ENCODE measurements at places on chromosomes 7 and 10.
A peak's percentile ranks its signal among the peaks of the same experiment; 100 is the strongest.

- no peak for DNase-seq
These were observed 147.8 kb upstream of the KLF6 start for GRCh38 chr10:3932597-3933375.

- no peak for DNase-seq
These were observed 11.4 kb upstream of the LRRC61 start for GRCh38 chr7:150311711-150312110.

GRCh38 chr10:339038-339391 is 203.8 kb downstream of the ZMYND11 start:
- no peak for DNase-seq

DNA sequence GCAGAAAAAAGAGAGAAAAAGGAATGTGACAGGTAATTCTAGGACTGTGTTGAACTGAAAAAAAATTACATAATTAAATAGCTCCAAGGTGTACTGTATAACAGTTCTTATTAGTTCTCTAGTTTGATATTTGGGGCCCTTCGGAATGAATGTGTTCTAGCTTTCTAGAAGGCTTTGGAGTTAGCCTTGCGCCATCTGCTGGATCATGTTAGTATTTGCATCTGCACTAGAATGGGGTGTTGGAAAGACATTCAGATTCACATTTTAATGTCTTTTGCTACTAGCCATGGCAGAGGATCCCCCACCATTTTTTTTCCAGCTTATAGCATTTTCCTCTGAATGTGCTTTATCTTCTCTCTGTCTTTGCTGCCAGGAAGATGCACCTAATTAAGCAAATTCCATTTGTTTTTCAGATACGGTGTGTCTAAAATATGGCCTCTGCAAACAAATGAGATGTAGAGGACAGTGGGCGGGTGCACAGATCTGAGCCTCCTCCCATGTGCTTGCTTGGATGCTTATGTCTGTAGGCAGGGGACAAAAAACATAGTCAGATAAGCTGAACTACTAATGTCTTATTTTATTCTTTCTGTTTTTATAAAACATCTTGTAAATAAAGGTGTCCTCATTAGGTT is 238.5 kb downstream of the PHF14 start:
- peak; percentile 25 for DNase-seq

DNA sequence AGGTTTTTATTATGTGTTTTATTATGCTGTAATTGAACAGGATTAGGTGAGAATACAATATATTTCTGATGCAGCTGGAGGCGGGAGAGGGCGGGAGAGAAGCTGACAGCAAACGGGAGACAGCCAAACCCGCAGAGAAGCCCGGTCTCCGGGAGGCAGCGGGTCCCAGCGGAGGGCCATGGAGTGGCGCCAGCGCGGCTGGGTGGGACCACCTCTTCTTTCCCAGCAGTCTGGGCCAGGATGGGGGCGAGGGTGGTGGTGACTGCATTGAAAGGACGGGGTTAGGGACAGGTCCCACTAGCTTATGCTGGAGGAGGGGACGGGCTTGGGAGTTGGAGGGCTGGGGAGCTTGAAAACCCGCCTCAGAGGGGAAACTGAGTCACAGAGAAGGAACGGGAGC is 14.5 kb upstream of the KAZALD1 start:
- DNase-seq = no peak

DNA sequence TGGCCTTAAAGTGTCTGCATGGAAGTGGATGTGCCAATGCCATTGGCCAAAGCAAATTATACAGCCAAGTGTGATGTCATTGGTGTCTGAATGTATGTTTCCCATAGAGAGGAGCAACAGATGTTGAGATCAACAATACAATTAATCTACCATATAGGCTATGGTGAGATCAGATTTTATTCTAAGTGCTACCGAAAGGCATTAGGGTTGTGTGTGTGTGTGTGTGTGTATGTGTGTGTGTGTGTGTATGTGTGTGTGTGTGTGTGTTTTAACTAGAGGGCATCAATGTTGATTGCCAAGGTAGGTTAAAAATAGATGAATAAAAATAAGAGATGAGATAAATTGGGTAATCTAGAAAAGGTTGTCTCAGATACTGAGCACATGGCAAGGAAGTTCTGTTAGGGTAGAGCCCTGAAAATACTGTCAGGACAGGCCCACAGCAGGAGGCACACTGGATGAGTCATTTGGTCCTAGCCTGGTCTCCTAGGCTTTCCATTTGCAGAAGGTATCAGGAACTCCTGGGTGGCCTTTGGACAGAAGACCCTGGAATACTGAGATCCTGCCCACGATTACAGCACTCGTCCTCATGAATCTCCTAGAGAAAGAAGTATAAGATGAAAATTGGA is 446.0 kb upstream of the PODXL start:
- no peak for DNase-seq

DNA sequence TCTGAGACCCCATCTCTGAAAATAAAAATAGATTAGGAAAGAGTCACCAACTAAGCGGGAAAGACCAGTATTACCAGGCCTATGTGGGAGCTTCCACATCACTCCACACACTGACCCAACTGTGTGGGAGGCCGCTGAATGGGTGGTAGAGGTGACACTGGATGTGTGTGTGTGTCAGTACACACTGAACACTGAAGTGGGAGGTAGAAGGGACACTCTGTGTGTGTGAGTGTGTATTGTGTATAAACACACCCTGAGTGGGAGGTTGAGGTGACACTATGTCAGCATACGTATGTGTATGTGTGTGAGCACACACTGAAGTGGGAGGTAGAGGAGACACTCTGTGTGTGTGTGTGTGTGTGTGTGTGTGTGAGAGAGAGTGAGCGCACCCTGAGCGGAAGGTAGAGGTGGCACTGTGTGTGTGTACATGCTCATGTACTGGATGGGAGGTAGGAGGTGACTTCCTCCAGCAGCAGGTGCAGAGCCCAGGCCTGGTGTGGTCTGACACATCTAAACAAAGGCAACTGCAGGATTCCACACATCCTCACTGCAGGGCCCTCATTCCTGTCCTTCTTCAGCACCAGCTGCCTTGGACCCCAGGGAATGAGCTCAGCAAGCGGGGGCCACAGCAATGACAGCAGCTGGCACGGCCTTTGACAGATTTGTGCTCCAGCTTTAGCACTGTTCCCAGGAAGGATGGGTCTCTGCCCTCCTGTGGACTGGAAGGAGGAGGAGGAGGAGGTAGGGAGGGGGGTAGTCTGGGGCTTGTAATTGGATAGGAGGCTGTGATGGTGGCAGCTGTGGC is 26.5 kb upstream of the RBM20 start:
- DNase-seq = no peak

DNA sequence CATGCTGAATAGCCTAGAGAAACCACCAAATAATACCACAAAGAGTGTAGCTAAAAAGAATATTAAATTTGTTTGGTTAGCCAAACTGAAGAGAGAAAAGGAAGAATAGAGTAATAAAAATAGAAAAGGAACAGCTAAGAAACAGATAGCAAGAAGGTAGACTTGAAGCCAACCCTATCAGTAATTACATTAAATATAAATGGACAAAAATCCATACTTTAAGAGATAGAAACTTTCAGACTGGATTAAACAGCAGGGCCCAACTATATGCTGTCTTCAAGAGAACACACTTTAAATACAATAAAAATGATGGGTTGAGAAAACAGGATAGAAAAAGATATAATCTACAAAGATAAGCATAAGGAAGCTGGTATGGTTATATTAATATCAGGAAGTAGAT is 31.2 kb downstream of the IL2RA start:
- DNase-seq = no peak

GRCh38 chr10:116779076-116779687 is 36.8 kb upstream of the HSPA12A start:
- no peak for DNase-seq

- DNase-seq = no peak
These were observed 485.8 kb downstream of the PLXDC2 start for GRCh38 chr10:20302033-20302432.

GRCh38 chr7:50315739-50316671 is 11.5 kb downstream of the IKZF1 start:
- no peak for DNase-seq

DNA sequence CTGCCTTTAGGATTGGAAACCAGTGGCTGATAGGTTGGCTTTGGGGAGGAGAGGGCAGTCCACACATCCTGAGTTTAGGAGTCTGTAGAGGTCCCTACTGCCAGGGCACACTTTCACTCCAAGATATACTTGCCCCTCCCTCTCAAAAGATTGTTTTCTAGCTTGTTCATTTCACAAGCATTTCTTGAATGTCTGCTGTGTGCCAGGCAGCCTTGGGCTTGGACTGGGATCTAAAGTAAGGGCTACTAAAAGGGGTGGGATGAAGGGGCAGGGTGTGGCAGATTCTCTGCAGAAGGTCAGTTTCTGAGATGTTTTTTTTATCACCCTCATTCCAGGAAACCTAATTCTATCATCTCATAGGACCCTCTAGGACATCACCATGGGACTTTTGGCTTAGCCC is 272.4 kb downstream of the SKAP2 start:
- no peak for DNase-seq

DNA sequence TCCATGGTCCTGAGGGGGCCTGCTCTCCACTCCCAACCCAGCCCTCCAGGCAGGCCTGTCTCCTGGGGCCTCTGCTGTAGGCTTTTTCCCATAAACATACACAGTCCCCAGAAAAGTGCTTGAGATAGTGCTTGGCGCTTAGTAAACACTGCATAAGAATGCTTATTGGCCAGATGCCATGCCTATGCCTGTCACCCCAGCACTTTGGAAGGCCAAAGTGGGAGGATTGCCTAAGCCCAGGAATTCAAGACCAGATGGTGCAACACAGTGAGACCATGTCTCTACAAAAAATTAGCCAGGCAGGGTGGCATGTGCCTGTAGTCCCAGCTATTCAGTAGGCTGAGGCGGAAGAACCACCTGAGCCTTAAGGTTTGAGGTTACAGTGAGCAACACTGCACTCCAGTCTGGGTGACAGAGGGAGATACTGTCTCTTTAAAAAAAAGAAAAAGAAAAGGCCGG is 24.6 kb upstream of the ASL start:
- no peak for DNase-seq

GRCh38 chr7:100215895-100216294 is 3.9 kb upstream of the PVRIG start:
- no peak for DNase-seq

GRCh38 chr7:155992538-155992937 is 180.3 kb upstream of the SHH start:
- DNase-seq = no peak

DNA sequence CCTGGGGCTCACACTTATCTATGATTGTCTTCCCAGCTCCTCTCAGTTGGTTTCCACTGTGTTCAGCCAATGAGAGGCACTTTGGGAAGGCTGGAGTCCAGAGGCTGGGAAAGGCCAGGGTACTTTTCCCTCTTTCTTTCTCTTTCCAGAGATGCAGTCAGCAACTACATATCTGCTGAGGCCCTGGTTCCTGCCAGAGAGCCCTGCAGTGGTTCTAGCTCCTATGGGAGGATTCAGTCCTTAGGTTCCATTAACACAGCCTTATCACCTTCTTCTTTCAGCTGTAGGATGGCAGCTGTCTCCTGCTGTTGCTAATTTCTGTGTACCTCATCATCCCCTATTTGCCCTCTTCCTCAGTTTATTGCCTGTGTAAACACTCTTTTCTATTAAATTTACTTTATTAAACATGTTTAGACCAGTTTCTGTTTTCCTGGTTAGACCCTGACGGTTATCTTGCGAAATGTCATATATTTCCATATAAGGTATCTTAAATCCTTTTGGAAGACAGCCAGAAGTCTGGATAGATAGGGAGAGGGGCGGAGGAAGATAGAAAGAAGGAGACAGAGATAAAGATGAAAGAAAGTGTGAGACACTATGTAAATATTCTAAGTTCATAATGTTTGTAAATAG is 100.3 kb downstream of the HGF start:
- no peak for DNase-seq

GRCh38 chr10:71622616-71623015 is 97.0 kb downstream of the C10orf105 start:
- no peak for DNase-seq

GRCh38 chr10:11450427-11450826 is 161.0 kb downstream of the USP6NL start:
- no peak for DNase-seq

GRCh38 chr7:127153315-127153714 is 99.4 kb downstream of the GRM8 start:
- no peak for DNase-seq

Data from effector CD4-positive, alpha-beta T cell (primary cell).